ENCODE measurements at places on chromosomes 13 and 19.

DNA sequence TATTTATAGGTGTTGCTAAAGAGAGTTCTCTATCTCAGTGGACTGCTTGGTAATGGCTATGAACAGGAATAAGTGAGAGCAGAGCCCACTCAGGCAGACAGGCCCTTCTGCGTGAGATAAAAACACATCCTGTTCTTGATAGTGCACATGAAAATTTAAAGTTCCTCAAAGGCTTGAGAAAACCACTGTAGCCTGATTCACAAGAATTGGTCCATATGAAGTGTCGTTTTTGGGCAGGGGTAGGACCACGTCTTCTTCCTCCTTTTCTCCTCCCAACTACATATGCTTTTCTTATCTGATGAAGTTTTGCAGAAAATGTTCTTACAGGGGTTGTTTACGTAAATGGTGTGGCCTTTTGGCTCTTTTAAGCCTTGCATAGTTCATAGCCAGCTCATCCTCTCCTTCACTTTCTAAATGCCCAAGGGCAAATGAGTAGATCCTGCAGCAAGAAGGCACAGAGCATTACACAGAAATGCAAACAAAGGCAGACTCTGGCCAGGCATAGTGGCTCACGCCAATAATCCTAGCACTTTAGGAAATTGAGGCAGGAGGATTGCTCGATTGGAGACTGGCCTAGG, 53.8 kb downstream of the RNF6 start:
- no peak for DNase-seq

DNA sequence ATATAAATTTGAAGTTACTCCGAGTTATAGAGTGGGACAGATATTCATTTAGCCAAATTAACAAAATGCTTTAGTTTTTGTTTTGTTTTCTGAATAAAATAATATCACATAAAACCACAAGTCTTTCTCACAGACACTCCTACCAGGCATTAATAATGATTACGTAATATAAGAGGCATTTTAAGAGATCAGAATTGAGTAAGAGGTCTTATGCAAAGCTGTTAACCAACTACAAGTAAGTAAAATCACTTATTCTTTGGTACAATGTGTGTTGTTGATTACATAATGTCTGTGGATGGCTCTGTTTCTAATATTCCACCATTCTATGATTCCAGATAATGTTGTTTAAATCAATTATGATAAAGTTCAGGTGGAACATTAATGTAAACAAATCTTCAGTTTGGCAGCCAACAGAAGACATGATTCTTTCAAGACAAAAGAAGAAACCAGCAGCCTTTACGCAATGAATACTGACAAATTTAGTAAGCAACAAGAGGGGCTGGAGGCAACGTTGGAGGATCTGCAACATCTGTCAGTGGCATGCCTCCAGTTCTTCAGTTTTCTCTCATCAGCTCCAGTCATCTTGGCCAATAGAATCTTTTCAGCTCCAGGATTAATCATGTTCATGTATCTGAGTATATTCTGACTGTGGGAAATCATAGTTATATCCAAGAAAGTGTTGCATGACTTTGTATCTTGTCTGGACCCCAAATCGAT, 403.8 kb downstream of the SLITRK5 start:
- peak; percentile 36 for DNase-seq

GRCh38 chr13:46131705-46132104, 26.9 kb upstream of the CPB2 start:
- no peak for DNase-seq

- no peak for DNase-seq
Observed at GRCh38 chr13:112245989-112246388, 130.2 kb upstream of the SPACA7 start.

Data from fibroblast of upper back skin (primary cell).